Suppressor macrophage treated with lipopolysaccharide for 4 hours (primary cell): ENCODE measurements at places on chromosomes 12 and 14.

DNA sequence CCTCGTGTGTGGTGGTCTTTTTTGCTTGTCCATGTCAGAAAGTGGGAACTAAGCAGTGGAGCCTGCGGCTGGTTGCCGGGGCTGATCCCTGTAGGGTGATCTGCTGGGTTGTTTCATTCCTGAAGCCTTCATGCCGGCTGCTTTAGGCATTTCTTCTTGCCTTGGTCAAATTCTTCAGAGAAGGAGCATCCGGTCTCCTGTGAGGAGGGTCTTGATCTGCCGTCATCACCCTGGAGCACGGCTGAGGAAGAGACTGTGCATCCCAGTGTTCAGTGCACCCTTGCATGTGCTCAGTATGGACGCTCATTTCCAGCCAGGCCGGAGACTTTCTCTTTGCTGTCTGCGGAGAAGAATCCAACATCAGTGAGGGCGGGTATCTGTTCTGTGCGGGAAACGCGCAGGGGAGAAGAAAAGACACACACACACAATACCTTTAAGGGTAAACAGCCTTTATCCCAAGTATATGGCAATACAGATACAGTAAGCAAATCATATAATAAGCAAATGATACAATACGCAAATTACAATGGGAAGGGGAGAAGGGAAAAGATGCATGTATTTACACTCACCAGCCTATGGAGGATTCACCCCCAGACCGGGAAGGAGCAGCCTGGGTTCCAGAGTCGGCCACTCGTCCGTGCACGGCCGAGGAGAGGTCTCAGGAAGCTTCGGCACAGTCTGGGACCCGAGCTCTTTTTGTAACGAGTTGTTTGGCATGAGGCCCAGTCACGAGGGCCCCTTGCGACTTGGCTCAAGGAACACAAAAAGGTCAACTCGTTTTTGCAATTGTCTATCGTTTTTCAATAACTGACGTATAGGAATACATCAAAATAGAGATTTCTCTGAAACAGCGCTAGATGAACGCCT is 1366.8 kb upstream of the TMEM132C start:
- no peak for DNase-seq

- peak; percentile 29 for DNase-seq
These were observed 629 bp downstream of the FBRSL1 start for GRCh38 chr12:132490422-132491137.

GRCh38 chr12:121741743-121742142 is 29.2 kb downstream of the TMEM120B start:
- peak; percentile 41 for DNase-seq

GRCh38 chr14:23550812-23551265 is 726 bp downstream of the ZFHX2 start:
- DNase-seq, result no peak

GRCh38 chr12:47981496-47982260 is 18.3 kb downstream of the TMEM106C start:
- DNase-seq, result no peak

- DNase-seq, result no peak
These were observed 64.7 kb downstream of the IFNG start for GRCh38 chr12:68094645-68095395.

GRCh38 chr12:25503666-25504065 is 49.4 kb downstream of the LMNTD1 start:
- DNase-seq, result no peak

GRCh38 chr12:6326316-6327228 is 15.3 kb downstream of the TNFRSF1A start:
- peak; percentile 73 for DNase-seq

DNA sequence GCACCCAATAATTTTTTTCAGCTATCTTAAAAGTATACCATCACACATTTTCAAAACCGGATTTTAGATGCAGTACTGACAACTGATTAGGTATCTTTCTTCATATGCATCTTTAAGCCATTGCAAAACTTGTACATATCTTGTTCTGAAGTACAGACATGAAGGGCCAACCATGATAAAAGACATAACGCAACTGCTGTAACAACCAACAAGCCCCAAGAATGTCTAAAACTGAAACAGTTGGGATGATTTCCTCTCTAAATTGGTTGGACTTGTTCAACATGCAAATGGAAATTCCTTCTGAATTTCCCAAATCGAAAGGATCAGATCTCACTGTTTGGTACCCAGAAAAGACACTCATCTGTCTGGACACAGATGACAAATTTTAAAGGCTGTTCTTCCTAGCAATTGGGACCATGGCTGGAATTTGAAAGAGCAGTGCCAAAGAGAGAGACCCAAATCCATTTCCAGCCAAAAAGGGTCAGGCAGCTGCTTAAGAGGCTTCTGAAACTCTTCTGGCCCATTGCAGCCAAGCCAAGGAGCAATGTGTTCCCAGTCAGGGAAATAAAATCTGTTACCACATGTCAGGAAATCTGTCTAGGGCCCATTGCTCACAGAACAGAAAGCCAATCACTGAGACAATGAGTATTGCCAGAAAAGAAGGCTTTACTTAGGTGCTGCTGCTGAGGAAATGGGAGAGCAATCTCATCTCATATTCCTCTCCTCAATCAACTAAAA is 1122.4 kb upstream of the USP15 start:
- no peak for DNase-seq

- no peak for DNase-seq
These were observed 65.9 kb downstream of the DAAM1 start for GRCh38 chr14:59254146-59254910.

GRCh38 chr14:74510959-74511409 is 17.4 kb downstream of the ISCA2 start:
- peak; percentile 75 for DNase-seq

DNA sequence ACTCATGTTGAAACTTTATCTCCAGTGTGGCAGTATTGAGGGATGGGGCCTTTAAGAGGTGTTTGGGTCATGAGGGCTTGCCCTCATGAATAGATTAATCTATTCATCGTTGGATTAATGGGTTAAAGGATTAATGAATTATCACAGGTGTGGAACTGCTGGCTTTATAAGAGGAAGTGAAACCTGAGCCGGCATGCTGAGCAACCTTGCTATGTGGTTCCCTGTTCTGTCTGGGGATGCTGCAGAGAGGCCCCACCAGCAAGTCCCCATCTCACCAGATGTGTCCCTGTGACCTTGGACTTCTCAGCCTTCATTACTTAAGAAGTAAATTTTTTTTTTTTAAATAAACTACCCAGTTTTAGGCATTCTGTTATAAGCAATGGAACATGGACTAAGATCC is 109.6 kb downstream of the DYRK2 start:
- DNase-seq, result no peak

GRCh38 chr14:54166049-54166950 is 209.7 kb upstream of the BMP4 start:
- DNase-seq, result no peak

GRCh38 chr12:68429696-68430095 is 97.5 kb upstream of the MDM1 start:
- no peak for DNase-seq

GRCh38 chr12:59086126-59086525 is 165.8 kb upstream of the LRIG3 start:
- no peak for DNase-seq

GRCh38 chr14:59739794-59740193 is 130.8 kb downstream of the RTN1 start:
- peak; percentile 56 for DNase-seq

- DNase-seq, result peak; percentile 59
These were observed 58.0 kb downstream of the EEA1 start for GRCh38 chr12:92871116-92871515.

- DNase-seq, result peak; percentile 34
These were observed 139.3 kb downstream of the TTC7B start for GRCh38 chr14:90676912-90677311.

DNA sequence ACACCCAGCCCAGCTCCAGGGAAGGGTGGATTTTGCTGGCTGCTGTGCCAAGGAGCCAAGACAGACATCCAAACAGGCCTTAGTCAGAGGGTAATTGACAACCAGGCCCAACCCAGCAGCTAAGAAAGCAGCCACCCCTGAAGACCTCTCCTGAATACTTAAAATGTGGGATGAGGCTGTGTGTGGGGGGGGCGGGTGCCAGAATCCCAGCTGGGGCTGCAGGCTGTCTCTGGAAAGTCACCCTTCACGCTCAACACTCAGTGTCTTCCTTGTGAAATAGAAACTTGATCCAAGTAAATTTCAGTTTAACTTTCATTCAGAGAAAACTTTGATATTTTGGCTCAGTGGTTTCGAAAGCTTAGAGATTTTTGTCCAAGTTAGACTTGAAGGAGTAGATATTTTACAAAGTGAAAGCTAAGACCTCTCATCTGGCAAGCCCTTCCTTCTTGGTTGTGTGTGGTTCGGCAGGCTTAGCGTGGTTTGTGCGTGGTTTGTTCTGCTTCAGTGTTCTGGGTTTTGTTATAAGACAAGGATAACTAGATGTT is 5.1 kb downstream of the PAPLN start:
- DNase-seq, result peak; percentile 71

GRCh38 chr12:68268967-68269366 is 15.6 kb upstream of the IL22 start:
- DNase-seq, result no peak

DNA sequence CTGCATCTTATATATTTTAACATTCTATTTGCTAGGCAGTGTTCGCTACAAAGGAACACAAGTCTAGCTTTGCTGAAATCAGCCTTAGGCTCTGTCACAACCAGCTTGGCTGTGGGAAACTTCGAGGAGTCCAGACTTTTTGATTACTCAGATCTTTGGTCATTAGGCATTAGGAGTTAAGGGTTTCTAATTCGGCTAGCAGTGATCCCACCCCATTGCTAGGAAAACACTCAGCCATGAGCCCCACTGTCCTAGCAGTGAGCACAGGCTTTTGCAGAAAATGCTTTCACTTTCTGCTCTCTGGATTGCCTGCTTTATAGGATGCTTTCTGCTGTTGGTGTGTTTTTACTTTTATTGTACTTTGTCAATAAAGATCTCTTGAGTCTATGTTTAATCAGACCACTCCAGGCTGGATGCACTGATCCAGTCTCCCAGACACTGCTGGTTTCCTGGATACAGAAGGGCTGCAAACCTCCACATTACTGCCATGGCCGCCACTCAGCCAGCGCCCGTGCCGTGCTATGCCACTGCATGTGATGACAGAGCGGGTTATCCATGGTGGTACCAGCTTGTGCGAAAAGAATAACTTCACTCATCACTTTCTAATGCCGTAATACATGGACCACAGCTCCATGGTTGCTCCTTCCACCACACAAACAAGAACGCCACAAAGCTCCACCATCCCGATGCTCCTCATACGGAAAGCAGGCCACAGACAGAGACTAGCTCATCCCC is 41.0 kb upstream of the PYGL start:
- no peak for DNase-seq

DNA sequence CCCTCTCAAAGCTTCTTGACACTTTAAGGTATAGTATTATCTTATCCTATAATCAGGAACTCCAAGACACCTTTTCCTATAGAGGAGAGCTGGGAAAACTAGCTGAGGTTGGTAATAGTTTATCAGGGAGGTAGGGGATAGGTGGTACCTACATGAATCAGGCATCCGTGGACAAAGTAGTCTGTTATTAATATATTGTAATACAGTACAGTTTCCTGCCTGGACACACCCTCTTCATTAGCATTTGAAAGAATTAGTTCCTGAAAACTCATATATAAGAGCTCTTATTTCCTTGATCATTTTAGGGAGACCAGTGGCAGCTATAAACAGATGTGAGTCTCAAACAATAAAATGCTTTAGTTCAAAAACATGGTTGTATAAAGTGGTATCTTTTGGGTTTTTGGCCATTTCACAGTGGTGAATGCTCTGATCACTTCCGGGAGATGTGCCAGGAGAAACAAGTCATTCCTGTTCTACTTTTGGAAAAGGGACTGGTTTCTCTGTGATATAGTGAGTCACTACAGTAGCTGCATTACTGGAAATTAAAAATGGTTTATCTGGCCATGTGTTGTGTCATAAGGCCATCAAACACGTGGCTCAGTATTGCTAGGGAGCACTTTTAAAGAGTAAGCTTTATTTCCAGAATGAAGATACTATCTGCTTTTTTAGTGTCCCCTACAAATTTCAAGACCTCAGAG is 98.1 kb downstream of the KLRB1 start:
- no peak for DNase-seq

GRCh38 chr12:31001581-31002360 is 71.9 kb upstream of the DDX11 start:
- no peak for DNase-seq

GRCh38 chr14:79411403-79412174 is 799.7 kb downstream of the DIO2 start:
- DNase-seq, result no peak

- no peak for DNase-seq
These were observed 83.0 kb downstream of the SLC2A13 start for GRCh38 chr12:40022850-40023249.

GRCh38 chr14:84825481-84826251 is 704.3 kb upstream of the FLRT2 start:
- DNase-seq, result no peak

DNA sequence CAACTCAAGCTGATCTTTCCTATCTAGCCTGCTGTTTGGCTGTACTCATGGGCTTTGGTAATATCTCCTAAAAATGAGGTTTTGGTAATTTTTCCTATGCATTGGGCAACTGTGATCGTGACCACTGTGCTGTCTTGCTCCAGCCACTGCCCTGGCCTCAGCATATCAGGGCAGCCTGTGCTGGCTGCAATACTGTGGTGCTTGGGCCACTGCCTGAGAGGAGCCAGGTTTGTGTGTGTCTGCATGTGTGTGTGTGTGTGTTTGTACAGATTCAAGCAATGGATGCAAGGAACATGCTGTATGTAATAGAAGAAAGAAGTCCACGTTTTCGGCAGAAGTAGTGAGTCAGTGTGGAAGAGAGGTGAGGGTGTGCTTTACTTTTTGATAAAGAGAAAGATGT is 13.0 kb downstream of the ERG28 start:
- no peak for DNase-seq

GRCh38 chr12:91685917-91686316 is 459.7 kb downstream of the BTG1 start:
- DNase-seq, result no peak

DNA sequence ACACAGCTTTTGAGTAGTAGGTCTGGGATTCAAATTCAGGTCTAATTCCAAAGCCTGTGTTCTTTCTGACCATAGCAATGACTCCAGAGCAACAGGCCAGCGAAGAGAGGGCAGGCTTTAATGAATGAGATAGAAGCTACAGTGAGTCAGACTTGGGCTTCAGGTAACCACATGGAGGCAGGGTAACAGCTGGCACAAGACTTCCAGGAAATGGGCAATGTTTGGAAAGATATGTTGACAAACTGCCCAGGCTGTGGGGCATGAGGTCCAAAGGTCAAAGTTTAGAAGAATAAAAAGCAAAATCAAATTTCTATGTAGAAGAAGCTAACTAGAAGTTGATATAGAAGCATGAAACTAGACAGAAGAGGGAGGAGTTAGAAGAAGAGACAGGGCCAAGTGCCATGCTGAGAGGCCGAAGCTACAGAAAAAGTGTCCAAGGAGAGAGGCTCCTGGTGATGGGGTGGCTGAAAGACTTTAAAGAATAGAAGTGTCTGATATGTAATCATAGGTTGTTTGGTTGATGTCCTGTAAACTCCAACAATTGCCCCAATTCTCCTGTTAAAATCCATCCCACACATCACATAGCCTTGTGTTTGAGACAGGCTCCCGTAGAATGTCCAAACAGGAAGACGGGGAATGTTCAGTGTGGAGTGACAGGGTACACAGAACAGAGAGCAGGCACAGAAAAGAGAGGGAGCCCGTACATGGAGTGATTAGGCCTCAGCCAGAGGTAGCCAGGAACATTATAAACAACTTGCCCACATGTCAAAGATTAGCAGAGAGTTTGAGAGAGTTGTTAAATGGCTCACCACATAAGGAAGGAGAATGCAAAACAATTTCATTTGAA is 384.7 kb downstream of the CCDC91 start:
- no peak for DNase-seq

- DNase-seq, result no peak
These were observed 187.7 kb upstream of the DCN start for GRCh38 chr12:91370086-91370868.

- peak; percentile 90 for DNase-seq
These were observed 53.8 kb downstream of the SSH1 start for GRCh38 chr12:108803428-108804105.
